Activated naive CD8-positive, alpha-beta T cell treated with anti-CD3 and anti-CD28 coated beads, Interleukin-2, amount 10 ng/mL, durations not matched to agents 7 days and 5 days (primary cell): ENCODE measurements at places on chromosomes 12 and 14. TPM values are rescaled to one million over a fixed set of nuclear protein-coding genes. Genes with fewer than 3 reads are reported as not detected.

DNA sequence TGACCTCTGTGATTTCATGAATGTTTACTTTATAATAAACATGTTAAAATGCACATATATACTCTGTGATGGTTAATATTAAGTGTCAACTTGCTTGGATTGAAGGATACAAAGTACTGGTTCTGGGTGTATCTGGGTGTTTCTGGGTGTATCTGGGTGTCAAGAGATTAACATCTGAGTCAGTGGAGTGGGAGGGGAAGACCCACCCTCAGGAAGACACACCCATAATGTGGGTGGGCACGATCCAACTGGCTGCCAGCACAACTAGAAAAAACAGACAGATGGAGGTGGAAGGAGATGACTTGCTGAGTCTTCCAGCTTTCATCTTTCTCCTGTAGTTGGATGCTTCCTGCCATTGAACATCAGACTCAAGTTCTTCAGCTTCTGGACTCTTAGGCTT, 11.9 kb downstream of the NUP37 start:
- no peak for DNase-seq

DNA sequence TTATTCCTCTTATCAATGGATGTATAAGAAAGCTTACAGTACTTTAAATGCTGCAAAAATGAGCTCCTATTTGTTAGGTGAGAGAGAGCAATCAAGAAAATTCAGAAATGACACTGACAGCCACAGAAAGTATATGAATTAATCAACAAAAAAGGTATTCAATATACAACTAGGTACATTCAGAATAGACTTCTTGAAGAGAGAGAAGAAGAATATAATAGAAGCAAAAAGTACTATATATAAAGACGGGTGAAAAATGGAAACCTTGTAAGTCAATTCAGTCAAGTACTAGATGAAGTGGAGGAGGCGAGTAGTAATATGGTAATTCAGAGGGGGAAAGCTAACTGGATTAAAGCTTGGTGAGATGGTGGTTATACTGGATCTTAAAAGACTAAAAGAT, 74.3 kb downstream of the HEATR5A start:
- DNase-seq: no peak

- DNase-seq: no peak
These were observed 360.5 kb downstream of the APAF1 start for GRCh38 chr12:99005601-99006000.

DNA sequence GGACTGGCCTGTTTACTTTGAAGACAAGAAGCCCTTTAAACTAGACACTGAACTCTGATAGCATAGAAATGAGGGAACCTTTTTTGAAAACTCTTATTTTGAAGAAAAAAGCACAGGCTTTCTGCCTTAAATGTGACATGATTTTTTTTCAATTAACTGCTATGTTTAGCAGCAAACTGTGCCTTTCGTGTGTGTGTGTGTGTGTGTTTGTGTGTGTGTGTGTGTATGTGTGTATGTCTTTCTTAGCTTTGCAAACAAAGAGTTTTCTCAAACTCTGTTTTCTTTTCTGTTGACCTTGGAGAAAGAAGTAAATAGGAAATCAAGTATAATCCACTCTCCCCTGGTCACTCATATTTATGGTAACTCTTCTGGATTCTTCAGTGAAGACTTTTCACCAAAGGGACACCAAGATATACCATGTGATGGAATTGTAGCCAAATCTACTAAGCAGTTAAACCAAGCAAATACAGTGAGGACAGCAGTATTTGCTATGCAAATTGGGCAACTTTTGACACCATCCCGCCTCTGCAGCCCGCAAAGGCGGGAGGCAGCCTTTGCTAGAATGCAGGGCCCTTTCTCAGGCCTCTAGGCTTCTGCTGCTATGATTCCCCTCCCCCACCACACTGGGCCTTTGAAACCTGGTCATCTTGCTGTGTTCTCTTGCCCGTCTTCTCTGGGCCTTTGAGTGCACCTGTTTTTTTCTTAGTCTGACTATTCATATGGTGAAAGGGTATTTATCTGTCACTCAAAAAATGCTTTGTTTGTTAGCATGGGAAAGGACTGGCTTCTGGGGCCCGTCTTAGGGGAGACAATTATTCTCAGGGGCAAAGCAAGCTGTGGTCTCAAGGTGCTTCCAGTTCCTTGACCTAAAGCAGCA, 107.9 kb downstream of the MYRFL start:
- DNase-seq: no peak

DNA sequence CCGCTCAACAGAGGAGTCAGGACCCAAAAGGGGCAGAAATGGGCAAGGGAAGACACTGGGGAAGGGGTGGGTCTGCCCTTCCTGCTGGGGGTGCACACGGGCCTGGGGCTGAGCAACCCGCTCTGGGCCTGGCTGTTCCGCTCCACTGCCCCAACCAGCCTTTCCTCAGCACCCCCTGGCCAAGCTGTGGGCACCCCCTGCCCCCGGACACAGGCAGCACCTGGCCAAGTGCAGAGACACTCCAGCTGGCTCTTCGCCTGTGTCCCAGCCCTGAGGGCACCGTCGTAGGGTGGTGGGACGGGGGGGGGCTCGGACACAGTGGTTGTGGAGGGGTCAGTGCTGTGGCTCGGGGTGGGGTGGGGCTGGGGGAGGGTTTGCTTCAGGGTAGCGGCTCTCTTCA, 10.3 kb downstream of the PACS2 start:
- DNase-seq: no peak

Gene P2RX2
- not detected for total RNA-seq

Gene OLR1
- not detected for total RNA-seq

Gene CFAP251
- 1.4 TPM for total RNA-seq

Gene CPSF6
- total RNA-seq: 104 TPM

Gene NKX2-8
- total RNA-seq: not detected
